Mesothelial cell of epicardium (in vitro differentiated cells): ENCODE measurements at places on chromosomes 5 and 9.

DNA sequence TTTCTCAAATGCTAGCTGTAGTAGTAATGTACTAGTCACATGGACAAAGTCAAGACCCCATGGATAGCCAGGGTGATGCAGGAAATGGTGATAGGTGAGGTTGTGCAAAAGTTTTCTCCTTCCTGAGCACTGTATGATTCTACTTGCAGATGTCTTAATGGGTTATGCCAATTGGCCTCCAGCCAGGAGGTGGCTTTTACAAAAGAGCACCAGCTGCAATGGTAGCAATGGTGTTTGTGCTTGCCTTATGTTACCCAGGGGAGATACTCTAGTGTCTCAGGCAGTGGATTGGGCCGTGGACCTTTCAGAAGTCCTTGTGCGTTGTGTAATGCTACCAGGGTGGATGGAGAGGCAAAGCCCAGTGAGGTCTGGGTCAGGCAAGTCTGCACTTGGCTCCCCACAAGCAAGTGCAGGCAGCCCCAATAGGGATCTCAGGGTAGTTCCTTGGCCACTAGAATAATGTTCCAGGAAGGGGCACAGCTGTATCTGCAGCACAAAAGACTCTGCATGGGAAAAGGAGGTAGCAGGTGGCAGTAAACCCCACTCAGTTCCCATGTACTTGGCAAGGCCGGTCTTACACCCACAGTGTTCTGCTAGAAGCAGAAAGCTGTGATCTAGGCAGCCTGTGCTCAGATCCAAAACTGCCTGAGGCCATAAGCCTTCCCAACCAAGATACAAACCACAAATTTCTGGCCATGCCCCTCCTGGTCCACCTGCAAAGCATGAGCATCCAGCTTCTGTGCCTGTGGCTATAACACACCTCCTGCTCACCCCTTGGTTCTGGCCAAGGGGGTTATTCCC, 46.4 kb upstream of the EDIL3 start:
- peaks cover 9% of the 10 kb centered on the region for H3K4me1 ChIP-seq
- H3K36me3 ChIP-seq: peaks cover 9% of the 10 kb centered on the region
- H3K4me3 ChIP-seq: no peak overlapping the region
- no peak overlapping the region for H3K27ac ChIP-seq
- no peaks in the 10 kb centered on the region for H3K27me3 ChIP-seq
- no peak for DNase-seq

GRCh38 chr9:77857513-77858259, 173.9 kb downstream of the GNAQ start:
- no peak for DNase-seq
- no peak overlapping the region for H3K27ac ChIP-seq
- H3K4me1 ChIP-seq: peaks cover 5% of the 10 kb centered on the region
- peaks cover 28% of the 10 kb centered on the region for H3K36me3 ChIP-seq
- H3K4me3 ChIP-seq: no peak overlapping the region

GRCh38 chr5:114363837-114364236, 2.0 kb downstream of the KCNN2 start:
- H3K4me3 ChIP-seq: peak overlapping the region; percentile 89
- H3K4me1 ChIP-seq: peaks cover 17% of the 10 kb centered on the region
- H3K27me3 ChIP-seq: peaks cover 49% of the 10 kb centered on the region
- no peak for DNase-seq

GRCh38 chr9:106304401-106304920, 558.5 kb upstream of the ZNF462 start:
- no peaks in the 10 kb centered on the region for H3K4me1 ChIP-seq
- no peaks in the 10 kb centered on the region for H3K27me3 ChIP-seq
- DNase-seq: no peak
- no peaks in the 10 kb centered on the region for H3K36me3 ChIP-seq

GRCh38 chr9:70601000-70601951, 186.8 kb upstream of the KLF9 start:
- peak; percentile 60 for DNase-seq
- H3K27ac ChIP-seq: peak overlapping the region; percentile 75
- no peaks in the 10 kb centered on the region for H3K27me3 ChIP-seq

DNA sequence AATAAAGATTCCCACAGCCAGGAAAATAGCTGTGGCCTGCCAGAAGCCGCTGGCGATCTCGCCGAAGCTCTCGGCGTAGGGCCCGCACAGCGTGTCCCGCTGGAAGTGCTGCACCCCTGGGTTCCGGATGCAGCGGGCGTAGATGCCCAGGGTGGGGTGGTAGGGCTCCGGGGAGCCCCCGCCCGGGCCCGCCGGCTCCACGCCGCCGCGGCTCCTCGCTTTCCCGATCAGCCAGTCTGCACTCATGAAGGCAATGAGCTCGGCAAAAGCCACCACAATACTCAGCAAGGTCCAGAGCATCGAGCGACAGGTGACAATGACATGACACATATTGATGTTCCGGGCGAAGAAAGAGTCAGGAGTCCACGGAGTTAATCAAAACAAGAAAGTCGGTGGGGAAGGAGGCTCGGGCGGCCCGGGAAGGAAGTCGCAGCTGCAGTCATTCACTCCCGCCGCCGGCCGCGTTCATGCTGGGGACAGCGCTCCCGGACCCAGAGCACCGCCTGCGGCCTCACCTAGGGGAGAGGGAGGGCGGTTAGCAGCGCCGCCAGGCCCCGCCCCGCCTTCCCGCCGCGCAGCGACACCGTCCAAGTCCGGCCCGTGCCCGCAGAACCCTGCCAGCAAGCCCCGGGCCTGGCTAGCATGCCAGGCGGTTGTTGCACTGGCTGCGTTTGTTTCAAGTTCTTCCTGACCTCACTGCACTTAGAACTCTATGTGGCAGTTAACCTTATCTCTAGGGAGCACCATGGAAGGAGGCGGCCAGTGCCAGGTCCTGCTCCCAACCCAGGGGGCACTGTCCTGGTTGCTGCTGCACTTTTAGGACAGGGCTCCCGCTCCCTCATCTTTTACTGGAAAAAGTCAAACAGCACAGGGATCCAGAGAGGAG, 138.4 kb downstream of the LHFPL2 start:
- peak overlapping the region; percentile 57 for H3K4me3 ChIP-seq
- peaks cover 60% of the 10 kb centered on the region for H3K4me1 ChIP-seq
- no peak for DNase-seq
- no peaks in the 10 kb centered on the region for H3K27me3 ChIP-seq

DNA sequence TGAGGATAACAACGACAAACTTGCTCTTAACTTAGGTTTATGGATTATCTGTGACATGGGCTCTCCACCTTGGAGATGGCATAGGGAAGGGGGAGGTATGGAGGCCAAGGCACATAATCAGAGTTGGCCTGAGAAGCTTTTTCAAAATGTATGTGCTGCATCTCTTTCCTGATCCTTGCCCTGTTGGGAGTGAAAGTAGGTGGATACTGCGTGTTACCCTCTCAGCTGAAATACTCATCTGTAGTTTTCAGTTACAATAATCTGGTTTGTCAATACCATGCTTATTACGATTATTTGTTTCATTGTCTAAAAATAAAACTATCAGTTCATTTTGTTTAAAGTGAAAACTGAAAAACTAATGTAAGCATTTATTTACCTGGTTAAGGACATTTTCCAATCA, 86.7 kb downstream of the SLC44A1 start:
- H3K4me1 ChIP-seq: peaks cover 13% of the 10 kb centered on the region
- no peak overlapping the region for H3K27ac ChIP-seq
- no peak for DNase-seq
- no peaks in the 10 kb centered on the region for H3K27me3 ChIP-seq
- no peak overlapping the region for H3K4me3 ChIP-seq

- H3K4me3 ChIP-seq: no peak overlapping the region
- H3K27me3 ChIP-seq: no peaks in the 10 kb centered on the region
- no peak for DNase-seq
- H3K36me3 ChIP-seq: no peaks in the 10 kb centered on the region
- peaks cover 8% of the 10 kb centered on the region for H3K4me1 ChIP-seq
- H3K27ac ChIP-seq: no peak overlapping the region
Measured at GRCh38 chr9:82206490-82206889, 217.9 kb downstream of the SPATA31D1 start.

DNA sequence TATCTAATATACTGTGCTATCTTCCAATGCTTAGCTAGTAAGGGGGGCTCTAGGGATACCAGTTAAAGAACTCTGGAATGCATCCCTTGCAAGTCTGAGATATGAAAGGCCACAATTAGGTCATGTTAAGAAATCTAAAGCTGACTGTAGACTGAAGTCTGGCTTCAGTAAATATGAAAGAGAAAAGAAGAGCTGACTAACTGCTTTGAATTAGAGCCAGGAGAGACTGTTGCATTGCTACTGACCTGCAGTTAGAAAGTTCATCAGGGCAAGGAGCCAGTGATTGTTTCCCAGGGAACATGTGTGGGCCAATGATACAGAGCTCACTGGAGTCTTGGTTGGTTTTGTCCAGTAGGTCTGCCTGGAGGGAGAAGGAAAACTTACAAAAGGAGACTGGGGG, 472.1 kb upstream of the TNC start:
- no peaks in the 10 kb centered on the region for H3K36me3 ChIP-seq
- DNase-seq: no peak
- no peak overlapping the region for H3K27ac ChIP-seq
- H3K4me3 ChIP-seq: no peak overlapping the region

- peaks cover 14% of the 10 kb centered on the region for H3K4me1 ChIP-seq
- H3K27me3 ChIP-seq: no peaks in the 10 kb centered on the region
- no peak overlapping the region for H3K4me3 ChIP-seq
- no peak for DNase-seq
- H3K27ac ChIP-seq: no peak overlapping the region
Measured at GRCh38 chr5:139523635-139524445, 37.3 kb upstream of the UBE2D2 start.

- DNase-seq: no peak
- peaks cover 4% of the 10 kb centered on the region for H3K4me1 ChIP-seq
- H3K36me3 ChIP-seq: no peaks in the 10 kb centered on the region
- no peak overlapping the region for H3K27ac ChIP-seq
- H3K27me3 ChIP-seq: no peaks in the 10 kb centered on the region
Measured at GRCh38 chr5:39892708-39893107, 467.9 kb upstream of the DAB2 start.

- peak overlapping the region; percentile 60 for H3K27ac ChIP-seq
- H3K4me3 ChIP-seq: no peak overlapping the region
- H3K36me3 ChIP-seq: no peaks in the 10 kb centered on the region
- DNase-seq: no peak
- H3K27me3 ChIP-seq: peaks cover 31% of the 10 kb centered on the region
Measured at GRCh38 chr5:32504989-32505596, 60.6 kb upstream of the ZFR start.

DNA sequence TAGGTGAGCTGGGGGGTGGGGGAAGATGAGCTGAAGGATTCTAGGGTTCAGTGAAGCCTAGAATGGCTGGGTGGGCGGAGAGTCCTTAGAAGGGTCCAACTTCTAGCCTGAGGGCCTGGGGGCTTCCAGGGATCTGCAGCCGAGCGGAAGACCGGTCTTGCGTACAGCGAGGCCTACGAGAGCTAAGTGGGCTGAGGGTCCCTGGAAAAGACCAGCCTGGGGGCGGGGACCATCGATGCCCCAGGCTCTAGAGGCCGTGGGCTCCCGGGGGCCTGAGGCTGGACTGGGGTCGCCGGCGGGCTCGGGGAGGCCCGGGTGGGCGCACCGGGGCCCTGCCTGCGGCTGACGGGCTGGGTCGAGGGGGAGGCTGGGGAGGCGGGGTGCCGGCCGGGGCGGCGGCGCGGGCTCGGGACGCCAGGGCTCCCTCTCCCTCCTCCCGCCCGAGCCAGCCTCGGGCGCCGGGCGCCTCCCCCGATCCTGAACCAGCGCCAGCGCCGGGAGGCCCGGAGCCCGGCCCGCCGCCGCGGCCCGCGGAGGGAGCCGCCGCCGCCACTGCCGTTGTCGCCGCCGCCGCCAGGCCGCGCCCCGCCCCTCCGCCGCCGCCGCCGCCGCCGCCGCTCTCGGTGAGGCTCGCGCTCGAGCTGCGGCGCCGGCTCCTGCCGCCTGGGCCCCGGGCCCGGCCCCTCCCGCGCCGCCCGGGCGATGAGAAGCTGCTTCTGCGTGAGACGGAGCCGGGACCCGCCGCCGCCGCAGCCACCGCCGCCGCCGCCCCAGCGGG, at the start of gene MVB12B:
TSS of gene MVB12B (plus strand) at position 602 of the 778 bp plus-strand sequence. CDS start at position 703, 101 bp downstream.
- H3K4me3 ChIP-seq: peak within 1 kb of the TSS; percentile 86
- peak; percentile 34 for DNase-seq
- H3K27me3 ChIP-seq: no peaks in the 10 kb centered on the region
- H3K36me3 ChIP-seq: peaks cover 6% of the 10 kb centered on the region
- peaks cover 20% of the 10 kb centered on the region for H3K4me1 ChIP-seq

DNA sequence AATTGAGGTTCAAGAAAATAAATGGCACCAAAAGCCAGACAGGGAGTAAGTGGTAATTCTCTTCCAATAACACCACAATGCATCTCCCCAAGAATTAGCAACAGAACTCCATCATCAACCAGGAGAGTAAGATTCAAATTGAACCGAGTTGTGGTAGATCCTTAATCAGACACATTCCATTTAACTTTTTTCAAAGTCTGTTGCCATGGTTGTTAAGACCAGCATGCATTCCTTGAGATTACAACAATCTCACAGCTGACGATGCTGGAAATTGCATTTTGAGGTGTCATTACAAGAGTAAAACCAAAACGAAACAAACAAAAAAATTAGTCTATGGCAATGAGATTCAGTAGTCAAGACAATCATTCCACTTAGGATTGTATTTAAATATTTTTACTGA, 78.9 kb upstream of the ZNF462 start:
- H3K4me3 ChIP-seq: no peak overlapping the region
- H3K27me3 ChIP-seq: no peaks in the 10 kb centered on the region
- peaks cover 7% of the 10 kb centered on the region for H3K4me1 ChIP-seq

DNA sequence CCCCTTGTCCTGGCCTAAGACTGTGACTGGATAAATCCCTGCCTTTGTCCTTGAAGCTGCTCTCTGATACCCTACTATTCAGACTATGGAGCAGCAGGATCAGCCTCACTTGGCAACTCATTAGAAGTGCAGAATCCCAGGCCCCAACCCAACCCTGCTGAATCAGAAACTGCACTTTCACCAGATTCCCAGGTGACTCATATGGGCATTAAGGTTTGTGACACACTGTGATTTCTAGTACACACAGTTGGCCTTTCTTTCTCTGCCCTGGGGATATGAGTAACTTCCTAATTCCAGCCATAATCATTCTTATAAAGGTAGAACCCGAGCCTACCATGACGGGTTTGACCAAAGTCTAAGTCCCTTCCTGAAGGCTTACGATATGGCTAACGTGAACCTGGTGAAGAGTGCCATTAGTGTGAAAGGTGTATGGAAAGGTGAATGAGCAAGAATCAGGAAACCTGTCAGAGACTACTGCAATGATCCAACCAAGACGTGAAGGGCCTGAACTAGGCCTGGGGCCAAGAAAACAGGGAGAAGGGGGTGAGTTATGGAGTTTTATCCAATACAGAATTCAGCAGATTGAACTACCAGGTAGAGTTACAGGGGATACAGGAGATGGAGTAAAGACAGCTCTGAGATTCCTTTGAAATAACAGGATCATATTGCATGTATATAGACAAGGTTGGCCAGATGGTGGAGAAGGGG, 533.0 kb downstream of the BNC2 start:
- DNase-seq: no peak
- H3K27me3 ChIP-seq: no peaks in the 10 kb centered on the region
- H3K4me3 ChIP-seq: no peak overlapping the region
- H3K36me3 ChIP-seq: no peaks in the 10 kb centered on the region
- H3K27ac ChIP-seq: no peak overlapping the region

- no peak for DNase-seq
- H3K27ac ChIP-seq: peak overlapping the region; percentile 6
- H3K4me1 ChIP-seq: peaks cover 36% of the 10 kb centered on the region
- no peaks in the 10 kb centered on the region for H3K27me3 ChIP-seq
Measured at GRCh38 chr9:134539586-134540194, 101.9 kb upstream of the COL5A1 start.
